ENCODE measurements at places on chromosomes 6 and 20. TPM values are rescaled to one million over a fixed set of nuclear protein-coding genes. Genes with fewer than 3 reads are reported as not detected.

INSM1 gene
- not detected for total RNA-seq

- peaks cover 2% of the 10 kb centered on the region for H3K4me1 ChIP-seq
- no peak for DNase-seq
- no peak overlapping the region for H3K4me3 ChIP-seq
- peaks cover 21% of the 10 kb centered on the region for H3K36me3 ChIP-seq
- H3K27ac ChIP-seq = no peak overlapping the region
These were observed 15.2 kb downstream of the RSPH4A start for GRCh38 chr6:116631379-116631990.

DNA sequence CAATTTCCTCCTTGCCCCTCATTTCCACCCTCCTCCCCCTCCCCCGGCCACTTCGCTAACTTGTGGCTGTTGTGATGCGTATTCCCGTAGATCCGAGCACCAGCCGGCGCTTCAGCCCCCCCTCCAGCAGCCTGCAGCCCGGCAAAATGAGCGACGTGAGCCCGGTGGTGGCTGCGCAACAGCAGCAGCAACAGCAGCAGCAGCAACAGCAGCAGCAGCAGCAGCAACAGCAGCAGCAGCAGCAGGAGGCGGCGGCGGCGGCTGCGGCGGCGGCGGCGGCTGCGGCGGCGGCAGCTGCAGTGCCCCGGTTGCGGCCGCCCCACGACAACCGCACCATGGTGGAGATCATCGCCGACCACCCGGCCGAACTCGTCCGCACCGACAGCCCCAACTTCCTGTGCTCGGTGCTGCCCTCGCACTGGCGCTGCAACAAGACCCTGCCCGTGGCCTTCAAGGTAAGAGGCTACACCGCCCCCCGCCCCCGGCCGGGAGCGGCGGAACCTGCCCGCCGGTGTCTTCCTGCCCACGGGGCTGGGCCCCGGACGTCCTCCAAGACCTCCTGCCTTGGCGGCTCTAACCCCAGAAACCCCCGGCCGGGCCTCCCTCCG is 44.9 kb upstream of the SUPT3H start:
- H3K27me3 ChIP-seq = peaks cover 2% of the 10 kb centered on the region
- H3K27ac ChIP-seq = peak overlapping the region; percentile 98
- peak overlapping the region; percentile 99 for H3K4me3 ChIP-seq
- H3K4me1 ChIP-seq = peaks cover 42% of the 10 kb centered on the region
- DNase-seq = peak; percentile 73
- H3K36me3 ChIP-seq = peaks cover 34% of the 10 kb centered on the region

DNA sequence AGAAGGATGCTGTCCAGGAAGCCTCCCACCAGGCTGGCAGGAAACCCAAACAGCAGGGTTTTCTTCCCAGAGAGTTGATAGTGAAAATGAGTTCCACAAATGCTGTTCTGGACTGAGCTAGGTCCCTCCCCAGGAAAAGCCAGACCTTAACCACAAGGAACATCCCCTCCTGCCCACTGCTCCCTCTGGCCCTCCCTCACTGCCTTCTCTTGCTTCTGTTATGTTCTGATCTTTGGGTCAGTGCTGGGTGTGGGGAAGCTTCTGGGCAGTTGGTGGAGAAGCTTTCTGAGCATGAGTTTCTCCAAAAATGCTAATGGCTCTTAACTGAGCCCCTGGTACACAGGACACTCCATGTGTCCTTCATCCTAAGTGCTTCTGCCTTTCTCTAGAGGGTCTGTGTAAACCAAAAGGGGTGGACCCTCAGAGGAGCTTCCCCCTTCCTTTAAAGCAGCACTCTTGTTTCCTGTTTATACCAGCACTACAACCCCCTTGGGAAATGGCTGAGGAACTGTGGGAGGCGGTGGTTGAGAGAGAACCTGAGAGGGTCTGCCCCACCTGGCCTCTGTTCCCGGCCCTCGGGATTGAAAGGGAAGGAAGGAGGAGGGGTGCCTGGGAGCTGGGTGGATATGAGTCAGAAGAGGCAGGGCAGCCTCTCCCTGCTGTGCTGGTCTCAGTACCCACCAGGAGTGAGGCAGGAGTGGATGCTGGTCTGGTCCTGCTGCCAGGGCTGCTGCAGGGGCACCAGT is 42.0 kb downstream of the CDS2 start:
- peaks cover 56% of the 10 kb centered on the region for H3K4me1 ChIP-seq
- DNase-seq = no peak
- no peaks in the 10 kb centered on the region for H3K27me3 ChIP-seq
- no peak overlapping the region for H3K4me3 ChIP-seq
- peak overlapping the region; percentile 58 for H3K27ac ChIP-seq

POM121L2 gene
- total RNA-seq = not detected

DNA sequence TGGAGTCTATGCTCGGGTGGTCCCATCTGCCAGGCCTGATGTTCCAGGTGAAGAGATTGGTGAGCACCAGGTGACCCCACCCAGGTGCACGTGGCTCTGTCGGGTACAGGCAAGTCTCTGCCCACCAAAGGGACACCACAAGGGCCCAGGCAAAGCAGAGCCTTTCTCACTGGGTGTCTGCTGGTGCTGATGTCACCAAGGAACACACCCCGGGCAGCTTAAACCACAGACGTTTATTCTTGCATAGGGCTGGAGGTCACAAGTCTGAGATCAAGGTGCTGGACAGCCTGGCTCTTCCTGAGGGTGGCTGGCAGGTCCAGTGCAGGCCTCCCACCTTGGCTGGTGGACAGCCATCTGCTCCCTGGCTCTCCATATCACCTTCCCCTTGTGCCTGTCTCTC is 100.7 kb upstream of the CD93 start:
- no peak overlapping the region for H3K4me3 ChIP-seq
- DNase-seq = no peak

GRCh38 chr6:18306977-18307376 is 42.6 kb upstream of the DEK start:
- peaks cover 2% of the 10 kb centered on the region for H3K27me3 ChIP-seq
- H3K4me3 ChIP-seq = no peak overlapping the region
- H3K36me3 ChIP-seq = no peaks in the 10 kb centered on the region
- DNase-seq = no peak

TMEM151B gene
- total RNA-seq = not detected

DNA sequence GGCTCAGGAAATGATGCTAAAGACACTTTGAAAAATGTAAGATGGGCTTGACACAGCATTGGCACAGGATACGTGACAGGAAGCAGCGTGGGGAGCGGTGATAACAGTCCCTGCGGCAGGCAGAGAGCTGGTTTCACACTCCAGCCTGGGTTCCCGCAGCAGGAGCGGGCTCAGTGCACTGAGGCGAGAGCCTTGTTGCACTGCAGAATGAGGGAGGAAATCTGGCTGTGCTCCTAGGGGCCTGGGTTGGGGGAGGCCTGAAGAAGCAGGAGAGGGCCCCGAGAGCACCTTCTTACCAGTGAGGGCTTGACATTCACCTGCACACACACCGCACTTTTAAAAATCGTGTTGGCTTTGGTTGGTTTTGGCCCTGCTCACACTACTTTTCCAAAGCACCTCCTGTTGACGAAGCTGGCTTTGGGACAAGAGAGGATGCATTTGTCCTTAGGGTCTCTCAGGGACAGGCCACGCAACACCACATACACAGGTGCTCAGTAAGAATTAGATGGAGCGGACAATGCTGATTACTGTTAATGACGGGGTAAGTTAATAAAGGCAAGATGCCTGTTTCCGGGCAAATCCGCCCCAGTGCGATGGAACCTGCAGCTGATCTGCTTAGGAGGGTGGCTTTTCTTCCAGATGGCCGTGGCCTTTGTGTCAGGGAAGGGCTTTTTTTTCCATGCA is 49.4 kb upstream of the ARMC2 start:
- H3K4me3 ChIP-seq = peak overlapping the region; percentile 56
- H3K27ac ChIP-seq = peak overlapping the region; percentile 85
- peak; percentile 82 for DNase-seq
- H3K36me3 ChIP-seq = no peaks in the 10 kb centered on the region

DNA sequence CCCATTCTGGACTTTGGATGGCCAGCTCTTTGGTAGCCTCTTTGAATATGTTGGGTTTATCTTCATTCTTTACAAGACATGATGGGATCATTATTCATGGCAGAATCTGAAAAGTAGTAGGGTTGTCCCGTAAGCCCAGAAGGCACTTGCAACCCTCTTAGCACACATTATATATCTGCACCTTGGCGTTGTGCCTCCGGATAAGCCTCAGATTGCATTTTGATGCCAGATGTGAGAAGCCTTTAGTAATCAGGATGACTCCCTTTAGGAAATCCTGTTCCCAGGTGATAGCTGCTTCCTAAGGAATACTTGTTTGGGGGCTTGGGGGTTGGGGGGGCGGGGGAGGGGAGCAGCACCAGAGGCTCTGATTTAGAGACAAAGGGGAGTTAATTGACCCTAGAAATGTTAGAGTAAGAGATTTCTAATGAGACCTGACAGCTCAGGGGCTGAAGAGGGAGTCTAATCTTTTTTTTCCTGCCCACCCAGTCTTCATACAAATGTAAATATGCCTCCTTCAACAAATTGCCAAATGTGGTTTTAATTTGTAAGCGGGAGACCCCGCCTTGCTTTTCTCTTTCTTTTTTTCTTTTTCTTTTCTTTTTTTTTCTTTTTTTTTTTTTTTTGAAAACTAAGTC is 55.1 kb downstream of the JAG1 start:
- no peaks in the 10 kb centered on the region for H3K4me1 ChIP-seq
- H3K4me3 ChIP-seq = no peak overlapping the region
- no peak overlapping the region for H3K27ac ChIP-seq

FOXS1 gene
- total RNA-seq = not detected

MOXD1 gene
- not detected for total RNA-seq

RSPH4A gene
- 0.15 TPM for total RNA-seq

KIF6 gene
- total RNA-seq = not detected

TP53TG5 gene
- not detected for total RNA-seq

DNA sequence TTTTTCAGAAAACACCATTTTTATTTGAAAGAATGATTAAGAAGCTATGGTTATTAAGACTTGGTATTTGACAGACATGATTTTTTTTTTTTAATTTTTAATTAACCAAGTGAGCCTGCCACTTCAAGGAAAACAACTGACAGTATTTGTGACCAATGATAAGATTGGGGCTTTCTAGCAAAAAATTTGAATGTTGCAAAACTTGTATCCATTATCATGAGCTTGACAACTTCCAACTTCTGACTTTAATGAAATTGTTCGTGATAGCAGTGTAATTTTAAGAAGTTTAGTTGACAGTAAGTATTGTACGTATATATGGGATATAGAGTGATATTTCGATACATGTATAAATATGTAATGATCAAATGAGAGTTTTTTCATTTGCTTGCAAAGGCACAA is 21.6 kb upstream of the POM121L2 start:
- no peaks in the 10 kb centered on the region for H3K36me3 ChIP-seq
- no peak overlapping the region for H3K27ac ChIP-seq
- H3K4me1 ChIP-seq = peaks cover 7% of the 10 kb centered on the region

GRCh38 chr6:163344411-163344810 is 70.1 kb upstream of the QKI start:
- no peak overlapping the region for H3K4me3 ChIP-seq
- no peak overlapping the region for H3K27ac ChIP-seq
- DNase-seq = no peak
- no peaks in the 10 kb centered on the region for H3K4me1 ChIP-seq
- H3K36me3 ChIP-seq = no peaks in the 10 kb centered on the region

DNA sequence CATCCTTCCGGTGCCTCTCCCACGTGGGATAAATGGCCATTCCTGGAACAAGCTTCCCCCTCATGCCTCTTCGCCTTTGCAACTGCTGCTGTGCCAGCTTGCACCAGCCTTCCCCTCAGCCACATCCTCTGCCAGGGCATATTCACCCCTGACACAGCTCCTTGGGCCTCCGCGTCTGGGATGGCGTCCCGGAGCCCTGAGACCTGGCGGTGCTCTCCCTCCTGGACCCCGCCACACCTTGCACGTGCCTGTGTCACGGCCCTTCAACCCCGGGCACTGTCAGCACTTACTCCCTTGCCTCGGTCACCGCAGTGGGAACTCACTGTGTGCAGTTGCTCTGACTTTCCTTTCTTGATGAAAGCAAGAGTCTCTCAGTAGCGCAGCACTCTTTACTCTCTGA is 13.2 kb downstream of the BPHL start:
- H3K27ac ChIP-seq = no peak overlapping the region
- H3K27me3 ChIP-seq = no peaks in the 10 kb centered on the region
- no peaks in the 10 kb centered on the region for H3K36me3 ChIP-seq
- no peak overlapping the region for H3K4me3 ChIP-seq
- no peak for DNase-seq
- peaks cover 3% of the 10 kb centered on the region for H3K4me1 ChIP-seq

- H3K27me3 ChIP-seq = peaks cover 61% of the 10 kb centered on the region
- no peak overlapping the region for H3K4me3 ChIP-seq
- H3K36me3 ChIP-seq = peaks cover 17% of the 10 kb centered on the region
- peaks cover 25% of the 10 kb centered on the region for H3K4me1 ChIP-seq
These were observed 16.3 kb downstream of the NTSR1 start for GRCh38 chr20:62724692-62725595.

SCRT2 gene
- not detected for total RNA-seq

DNA sequence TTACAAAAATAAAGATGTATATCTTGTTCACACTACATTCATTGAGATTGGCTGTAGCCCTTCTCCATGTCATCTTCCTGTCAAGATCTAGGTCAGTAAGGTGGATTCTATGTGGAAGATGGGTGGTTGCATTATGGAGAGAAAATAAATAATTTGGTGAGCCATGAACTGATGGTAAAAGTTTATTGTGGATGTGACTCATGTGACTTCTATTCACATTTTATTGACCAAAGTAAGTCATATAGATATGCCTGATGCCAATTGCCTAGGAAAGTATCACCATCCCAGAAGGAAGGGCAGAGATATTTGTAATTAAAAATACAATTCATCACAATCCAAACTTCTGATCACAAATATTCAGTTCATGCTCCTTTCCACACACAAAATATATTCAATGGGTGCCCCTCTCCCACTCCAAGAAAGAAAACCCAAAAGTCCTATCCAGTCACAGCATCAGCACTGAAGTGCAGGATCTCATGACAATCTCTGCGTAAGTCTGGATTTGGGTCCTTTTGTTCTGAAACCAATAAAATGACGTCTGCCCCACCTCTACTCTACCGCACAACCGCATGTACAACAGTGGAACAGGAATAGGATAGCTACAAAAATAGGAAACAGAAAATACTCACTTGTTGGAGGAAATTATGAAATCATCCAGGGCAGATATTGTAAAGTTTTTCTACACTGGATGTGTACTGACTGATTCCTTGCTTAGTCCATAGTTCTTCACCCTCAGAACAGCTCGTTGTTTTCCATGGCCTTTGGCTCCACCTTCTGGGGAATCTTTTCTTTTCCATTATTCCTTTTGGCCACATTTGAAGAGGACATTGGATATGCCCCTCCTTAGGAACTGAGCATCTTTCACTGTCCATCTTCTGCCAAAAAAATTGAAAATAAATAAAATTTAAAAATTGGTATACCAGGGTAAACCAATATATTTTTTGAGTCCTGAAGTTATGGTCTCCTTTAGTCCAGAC is 16.1 kb upstream of the SLC17A3 start:
- H3K27ac ChIP-seq = no peak overlapping the region
- H3K36me3 ChIP-seq = no peaks in the 10 kb centered on the region
- H3K4me1 ChIP-seq = peaks cover 2% of the 10 kb centered on the region
- H3K4me3 ChIP-seq = no peak overlapping the region
- no peaks in the 10 kb centered on the region for H3K27me3 ChIP-seq
- DNase-seq = no peak

DNA sequence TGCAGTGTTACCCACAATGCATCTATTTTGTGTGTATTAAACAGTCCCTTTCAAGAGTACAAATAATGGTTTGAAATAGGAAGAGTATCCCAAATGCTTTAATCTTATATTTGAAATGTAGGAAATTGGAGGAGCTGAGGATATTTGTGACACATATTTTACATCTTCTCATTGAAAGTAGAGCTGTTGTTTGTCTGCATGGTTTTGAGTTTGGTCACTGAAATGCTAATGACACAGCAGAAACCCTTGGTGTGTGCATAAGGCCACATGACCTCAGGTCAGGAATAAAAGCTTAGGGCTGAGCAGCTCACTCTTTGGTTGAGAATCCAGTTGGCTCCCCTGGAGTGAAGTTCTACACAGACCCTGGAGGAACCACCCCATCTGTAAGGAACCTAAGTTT is 49.8 kb downstream of the TPD52L1 start:
- H3K4me3 ChIP-seq = no peak overlapping the region
- H3K27me3 ChIP-seq = no peaks in the 10 kb centered on the region
- no peaks in the 10 kb centered on the region for H3K36me3 ChIP-seq

FHL5 gene
- not detected for total RNA-seq

SLC4A11 gene
- 1.6 TPM for total RNA-seq

All from activated CD4-positive, alpha-beta memory T cell treated with anti-CD3 and anti-CD28 coated beads, Interleukin-2, amount 10 ng/mL, durations not matched to agents 7 days and 5 days (primary cell).